ENCODE measurements at places on chromosomes 4 and X. TPM values are rescaled to one million over a fixed set of nuclear protein-coding genes. Genes with fewer than 3 reads are reported as not detected.

Gene GAGE12H
- not detected for total RNA-seq

Gene SPP1
- total RNA-seq, result 33.4 TPM

Gene NFXL1
- total RNA-seq, result 9.9 TPM

Gene GSTCD
- total RNA-seq, result 10.2 TPM

Gene SLC34A2
- not detected for total RNA-seq

Gene MAGED4B
- 75.3 TPM for total RNA-seq

Gene SATL1
- 0.06 TPM for total RNA-seq

Gene NXF3
- total RNA-seq, result not detected

Gene POLN
- 2.1 TPM for total RNA-seq

Gene ARHGAP6
- total RNA-seq, result 1.7 TPM

Gene ITGB1BP2
- 2.1 TPM for total RNA-seq

Gene CXCL3
- 21.2 TPM for total RNA-seq

Gene ARX
- not detected for total RNA-seq

Gene SPATA4
- total RNA-seq, result not detected

Gene ERAS
- total RNA-seq, result not detected

Gene MAGEC2
- not detected for total RNA-seq

Gene LRP2BP
- total RNA-seq, result 0.24 TPM

Gene CD99L2
- 67.2 TPM for total RNA-seq

Gene SLITRK4
- total RNA-seq, result 3.4 TPM

Gene MAGEA1
- total RNA-seq, result not detected

Gene TMLHE
- 9.3 TPM for total RNA-seq

Gene NHSL2
- total RNA-seq, result 36.9 TPM

Gene MAGEA2B
- total RNA-seq, result not detected

Gene TEX13B
- total RNA-seq, result 0.47 TPM

Gene SCD5
- 28.4 TPM for total RNA-seq

Gene DIPK2B
- total RNA-seq, result 266 TPM

Gene CABS1
- not detected for total RNA-seq

Gene NSUN7
- total RNA-seq, result 1.6 TPM

Gene WDR17
- 0.05 TPM for total RNA-seq
